ENCODE measurements at places on chromosomes 2 and 18.

GRCh38 chr2:218023636-218024035 lies 20.8 kb upstream of the TNS1 start:
- no peak for DNase-seq

DNA sequence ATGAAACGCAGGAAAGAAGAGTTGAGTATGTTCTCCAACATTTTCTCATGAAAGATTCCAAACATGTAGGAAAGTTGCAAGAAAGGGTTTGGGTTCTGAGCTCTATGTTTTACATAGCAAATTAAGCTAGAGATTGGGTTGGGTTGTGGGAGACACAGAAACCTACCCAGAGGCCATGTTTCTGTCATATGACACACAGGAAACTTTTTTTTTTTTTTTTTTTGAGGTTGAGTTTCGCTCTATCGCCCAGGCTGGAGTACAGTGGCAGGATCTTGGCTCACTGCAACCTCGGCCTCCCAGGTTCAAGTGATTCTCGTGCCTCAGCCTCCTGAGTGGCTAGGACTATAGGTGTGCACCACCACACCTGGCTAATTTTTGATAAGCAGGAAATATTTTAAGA lies 57.6 kb downstream of the DOCK10 start:
- no peak for DNase-seq

GRCh38 chr2:17059458-17059857 lies 393.8 kb upstream of the CYRIA start:
- DNase-seq = no peak

GRCh38 chr2:128172191-128172590 lies 81.2 kb downstream of the UGGT1 start:
- no peak for DNase-seq

GRCh38 chr2:216015722-216016464 lies 2.5 kb upstream of the MREG start:
- DNase-seq = no peak

DNA sequence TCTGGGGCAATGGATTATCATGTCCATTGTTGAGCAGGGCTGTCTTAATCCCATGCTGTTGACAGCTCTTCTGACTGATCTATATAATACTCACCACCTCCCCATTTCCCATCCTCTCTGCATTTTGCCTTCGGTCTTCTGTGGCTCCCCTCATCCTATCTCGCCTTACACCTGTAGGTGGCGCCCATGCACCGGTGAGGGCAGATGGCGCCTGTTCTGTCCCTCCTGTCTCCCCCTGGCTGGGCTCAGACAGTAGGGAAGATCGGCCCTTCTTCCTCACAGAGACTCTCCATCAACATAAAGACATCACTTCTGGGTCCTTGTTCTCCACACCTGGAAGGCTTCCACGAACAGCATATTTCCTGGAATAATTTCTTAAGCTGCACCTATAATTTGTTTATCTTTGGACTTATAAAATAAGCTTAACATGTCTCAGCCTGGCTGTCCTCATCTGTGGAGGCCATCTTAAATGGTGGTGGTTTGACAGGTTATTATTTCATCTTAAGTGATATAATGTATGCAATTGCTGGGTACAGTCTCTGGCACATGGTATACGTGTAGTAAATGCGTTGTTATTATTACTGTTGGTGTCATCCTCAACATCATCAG lies 10.9 kb upstream of the CDH20 start:
- DNase-seq = no peak
